T follicular helper cell (primary cell): ENCODE measurements at places on chromosomes 3 and 15.

GRCh38 chr3:196220587-196220986, 4.3 kb downstream of the SLC51A start:
- no peak for DNase-seq

DNA sequence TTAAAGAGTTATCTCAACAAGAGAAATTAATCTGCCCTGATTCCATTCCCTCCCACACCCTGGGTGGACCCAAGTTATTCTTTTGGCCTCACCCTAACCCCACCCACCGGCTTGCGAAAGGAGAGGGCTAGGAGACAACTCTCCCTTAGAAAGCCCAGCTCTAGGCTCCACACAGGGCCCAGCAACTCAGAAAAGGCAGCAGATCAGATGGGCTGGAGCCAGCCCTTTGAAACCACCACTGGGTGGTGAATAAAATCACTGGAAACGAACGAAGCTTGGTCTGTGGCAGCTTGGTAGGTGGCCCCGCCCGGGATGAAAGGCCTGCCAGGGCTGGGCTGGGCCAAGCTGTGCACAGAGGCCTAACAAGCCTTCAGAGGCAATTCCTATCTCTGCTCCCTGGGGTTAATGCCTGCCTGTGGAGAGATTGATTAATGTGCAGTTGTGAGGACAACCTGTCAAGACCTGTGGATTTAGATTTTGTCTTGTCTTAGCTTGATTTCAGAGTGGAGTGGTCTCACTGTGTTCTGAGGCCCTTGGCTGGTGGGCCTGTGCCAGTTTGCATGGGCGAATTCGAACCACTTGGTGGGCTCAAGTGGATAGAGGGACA, 38.8 kb downstream of the BHLHE40 start:
- DNase-seq: no peak

GRCh38 chr3:141083836-141084649, 32.9 kb downstream of the SPSB4 start:
- no peak for DNase-seq

GRCh38 chr3:192897005-192897404, 20.7 kb downstream of the MB21D2 start:
- DNase-seq: no peak

DNA sequence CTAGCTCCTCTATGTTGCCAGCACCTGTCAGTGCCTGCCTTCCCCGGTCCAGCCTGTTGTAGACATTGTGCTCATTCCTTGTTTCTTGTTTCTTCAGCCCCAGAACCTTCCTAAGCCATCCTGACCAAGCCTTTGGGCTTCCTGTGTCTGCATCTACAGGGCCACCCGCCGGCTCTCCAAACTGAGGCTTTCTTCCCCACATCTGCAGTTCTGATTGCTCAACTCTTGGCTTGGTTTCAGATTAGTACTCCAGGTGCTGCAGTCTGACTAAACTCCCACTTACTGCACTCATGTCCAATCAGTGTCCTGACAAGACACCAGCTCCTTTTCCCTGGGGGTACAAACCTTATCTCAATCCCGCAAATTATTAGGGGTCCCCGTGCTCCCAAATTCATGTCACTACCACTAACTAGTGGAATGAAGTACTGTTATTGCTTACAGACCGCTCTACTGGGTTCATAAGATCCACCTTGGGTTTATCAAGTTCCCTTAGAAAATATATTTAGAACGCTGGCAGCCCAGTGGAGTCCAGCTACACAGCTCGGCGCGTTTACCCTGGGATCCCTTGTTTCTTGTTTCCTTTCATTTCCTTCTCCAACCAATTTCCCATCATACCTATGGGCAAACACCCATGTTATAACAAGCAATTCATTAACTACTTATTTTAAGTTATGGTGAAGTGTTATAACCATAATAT, 114.2 kb upstream of the TJP1 start:
- DNase-seq: no peak

DNA sequence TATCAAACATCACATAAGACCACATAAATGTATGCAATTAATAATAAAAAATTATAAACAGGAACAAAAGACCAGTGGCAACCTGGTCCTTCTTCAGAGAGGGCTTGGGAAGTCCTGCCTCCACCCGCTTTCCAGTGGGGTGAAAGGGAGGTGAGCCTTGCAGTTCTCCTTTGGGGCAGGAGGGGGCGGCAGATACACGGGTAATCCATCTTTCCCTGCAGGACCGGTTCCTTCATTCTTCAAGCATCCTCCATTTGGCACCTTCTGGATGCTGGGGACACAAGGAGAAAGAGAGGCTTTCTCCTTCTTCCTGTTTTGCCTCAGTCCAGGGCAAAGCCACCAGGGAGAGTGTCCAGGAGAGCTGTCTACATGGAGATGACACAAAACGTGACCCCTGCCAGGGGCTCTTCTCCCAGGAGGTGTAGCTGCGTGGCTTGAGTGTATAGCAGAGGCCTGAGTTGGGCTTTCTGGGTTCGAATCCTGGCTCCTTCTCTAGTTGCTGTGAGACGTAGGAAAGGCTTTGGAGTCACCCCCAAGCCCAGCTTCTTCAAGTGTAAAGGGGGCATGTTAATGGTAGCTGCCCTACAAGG, 23.2 kb downstream of the RPLP1 start:
- DNase-seq: peak; percentile 59

- no peak for DNase-seq
These were observed 46.9 kb upstream of the FGD5 start for GRCh38 chr3:14771593-14772497.

GRCh38 chr15:35757361-35757760, 211.4 kb upstream of the DPH6 start:
- DNase-seq: no peak

- no peak for DNase-seq
These were observed 25.5 kb downstream of the CHRD start for GRCh38 chr3:184405075-184406030.

GRCh38 chr3:16372362-16373292, 107.6 kb downstream of the OXNAD1 start:
- DNase-seq: no peak

GRCh38 chr3:14890476-14890875, 56.9 kb upstream of the NR2C2 start:
- no peak for DNase-seq

DNA sequence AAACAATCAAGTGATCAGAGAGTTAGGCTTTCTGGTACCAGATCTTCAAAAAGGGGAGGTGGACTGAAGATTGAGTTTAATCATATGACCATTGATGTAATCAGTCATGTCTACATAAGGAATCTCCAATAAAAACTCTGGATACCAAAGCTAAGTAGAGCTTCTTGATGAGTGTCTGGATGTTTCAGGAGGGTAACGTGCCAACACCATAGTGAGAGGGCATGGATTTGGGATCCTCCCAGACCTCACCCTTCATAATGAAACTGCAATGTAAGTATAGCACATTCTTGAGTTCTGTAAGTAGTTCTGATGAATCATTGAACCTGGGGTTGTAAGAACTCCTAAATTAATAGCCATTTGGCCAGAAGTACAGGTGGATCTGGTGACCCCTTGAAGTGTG, 21.3 kb downstream of the PGPEP1L start:
- DNase-seq: no peak

DNA sequence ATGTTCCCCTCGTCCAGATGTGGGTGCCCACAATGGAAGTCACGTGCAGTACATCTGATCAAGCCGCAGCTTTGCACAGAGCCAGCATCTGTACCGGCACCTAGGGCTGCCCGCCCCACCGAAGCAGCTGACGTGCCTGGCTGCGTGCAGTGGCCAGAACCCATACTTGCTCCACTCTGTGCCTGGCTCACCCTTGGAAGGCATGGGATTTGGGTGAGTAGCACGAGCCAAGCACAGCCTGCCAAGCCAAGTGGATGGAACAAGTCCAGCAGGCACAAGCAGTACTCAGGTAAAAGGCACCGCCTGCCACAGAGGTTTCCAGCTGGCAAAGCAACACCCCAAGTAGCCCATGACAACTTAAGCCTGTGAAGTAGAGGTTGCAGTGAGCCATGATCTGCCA, 261.3 kb downstream of the TBC1D5 start:
- DNase-seq: no peak

GRCh38 chr3:42697289-42698051, 5.1 kb downstream of the HHATL start:
- no peak for DNase-seq

- DNase-seq: no peak
These were observed 169.7 kb upstream of the AGTR1 start for GRCh38 chr3:148528024-148528423.

GRCh38 chr15:64383760-64384159, 2.5 kb upstream of the PCLAF start:
- no peak for DNase-seq

GRCh38 chr15:85880501-85881190, 85.9 kb upstream of the KLHL25 start:
- no peak for DNase-seq

- DNase-seq: no peak
These were observed 34.9 kb upstream of the POLR2M start for GRCh38 chr15:57671636-57672035.

- DNase-seq: no peak
These were observed 89.3 kb downstream of the RASA2 start for GRCh38 chr3:141575879-141576743.

DNA sequence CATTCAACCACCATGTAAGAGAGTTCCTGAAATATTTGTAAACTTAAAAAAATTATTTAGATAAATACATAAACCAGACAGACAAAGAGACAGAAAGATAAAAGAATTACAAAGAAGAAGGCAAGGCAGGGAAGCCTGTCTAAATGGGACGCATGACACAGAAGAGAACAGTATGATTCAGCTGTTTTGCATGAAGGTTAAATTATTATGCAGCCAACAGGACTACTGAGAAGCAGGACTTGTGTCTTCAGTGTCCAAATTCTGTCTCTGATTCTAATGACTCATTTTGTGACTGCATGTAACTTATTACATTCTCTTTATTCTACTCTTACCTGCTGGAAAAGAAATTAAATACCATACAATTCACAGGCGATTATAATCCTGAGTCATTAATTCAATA, 340.4 kb upstream of the KCNMB2 start:
- no peak for DNase-seq

DNA sequence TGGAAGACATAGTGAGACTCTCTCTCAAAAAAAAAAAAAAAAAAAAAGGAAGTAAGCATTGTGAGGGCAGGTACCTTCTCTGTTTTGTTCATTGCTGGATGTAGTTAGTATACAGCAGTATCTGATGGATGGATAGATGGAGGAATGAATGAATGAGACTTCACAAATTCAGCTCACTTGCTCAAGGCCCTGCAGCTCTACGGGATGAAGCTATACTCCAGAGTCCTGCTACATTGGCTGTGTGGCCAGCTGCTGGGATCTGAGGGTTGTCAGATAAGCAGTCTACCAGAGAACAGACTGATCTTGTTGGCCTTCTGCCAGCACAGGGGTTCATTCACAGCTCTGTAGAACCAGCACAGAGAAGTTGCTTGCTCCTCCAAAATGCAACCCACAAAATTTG, 35.0 kb downstream of the MLH1 start:
- DNase-seq: no peak

DNA sequence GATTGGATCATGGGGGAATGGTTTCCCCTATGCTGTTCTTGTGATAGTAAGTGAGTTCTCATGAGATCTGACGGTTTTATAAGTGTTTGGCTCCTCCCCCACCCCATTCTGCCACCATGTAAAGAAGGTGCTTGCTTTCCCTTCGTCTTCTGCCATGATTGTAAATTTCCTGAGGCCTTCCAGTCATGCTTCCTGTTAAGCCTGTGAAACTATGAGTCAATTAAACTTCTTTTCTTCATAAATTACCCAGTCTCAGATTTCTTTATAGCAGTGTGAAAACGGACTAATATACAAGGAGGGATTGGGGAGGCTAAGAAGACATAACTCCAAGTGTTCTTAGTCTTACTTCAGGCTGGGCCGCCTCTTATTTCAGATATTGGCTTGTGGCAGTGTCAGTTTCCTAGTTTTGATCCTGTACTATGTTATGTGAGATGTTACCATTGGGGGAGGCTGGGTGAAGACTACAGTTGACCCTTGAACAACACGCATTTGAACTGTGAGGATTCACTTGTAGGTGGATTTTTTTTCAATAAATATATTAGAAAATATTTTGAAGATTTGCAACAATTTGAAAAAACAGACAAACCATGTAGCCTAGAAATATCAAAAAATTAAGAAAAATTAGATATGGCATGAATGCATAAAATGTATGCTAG, 44.9 kb downstream of the NMD3 start:
- no peak for DNase-seq

GRCh38 chr15:96331945-96332636, 1.6 kb downstream of the NR2F2 start:
- no peak for DNase-seq
